ENCODE measurements at places on chromosomes 3 and 15. TPM values are rescaled to one million over a fixed set of nuclear protein-coding genes. Genes with fewer than 3 reads are reported as not detected.

GRCh38 chr3:134466331-134466730, 19.5 kb downstream of the ANAPC13 start:
- no peaks in the 10 kb centered on the region for H3K36me3 ChIP-seq
- DNase-seq: no peak
- peak overlapping the region; percentile 96 for H3K27ac ChIP-seq
- no peak overlapping the region for H3K4me3 ChIP-seq
- no peaks in the 10 kb centered on the region for H3K27me3 ChIP-seq

DNA sequence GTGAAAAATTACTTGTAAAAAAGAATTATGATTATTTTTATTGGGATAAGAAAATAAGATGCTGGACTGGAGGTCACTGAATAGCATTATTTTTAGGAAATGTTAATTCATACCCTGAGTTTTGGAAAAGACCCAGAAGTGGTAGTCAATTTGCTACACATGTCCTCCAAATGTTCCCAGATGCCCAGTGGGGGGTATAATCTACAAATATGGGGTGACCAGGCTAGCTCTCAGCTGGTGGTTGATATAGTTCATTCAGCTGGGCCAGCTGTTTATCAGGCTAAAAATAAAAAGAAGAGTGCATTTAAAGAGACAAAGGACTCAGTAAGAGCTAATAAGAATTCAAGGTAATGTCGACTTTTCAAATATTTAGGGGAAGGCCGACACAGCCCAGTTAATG, 402.0 kb upstream of the GOLIM4 start:
- H3K36me3 ChIP-seq: no peaks in the 10 kb centered on the region
- no peak overlapping the region for H3K27ac ChIP-seq
- no peaks in the 10 kb centered on the region for H3K4me1 ChIP-seq
- H3K27me3 ChIP-seq: no peaks in the 10 kb centered on the region
- H3K4me3 ChIP-seq: no peak overlapping the region
- DNase-seq: no peak

ATP13A4 gene
- total RNA-seq: not detected

GOLGA8J gene
- 0.29 TPM for total RNA-seq

- H3K27ac ChIP-seq: no peak overlapping the region
- no peak for DNase-seq
- H3K27me3 ChIP-seq: peaks cover 16% of the 10 kb centered on the region
- H3K4me3 ChIP-seq: no peak overlapping the region
- peaks cover 3% of the 10 kb centered on the region for H3K4me1 ChIP-seq
Measured at GRCh38 chr3:39021465-39022285, 30.1 kb downstream of the SCN11A start.

DNA sequence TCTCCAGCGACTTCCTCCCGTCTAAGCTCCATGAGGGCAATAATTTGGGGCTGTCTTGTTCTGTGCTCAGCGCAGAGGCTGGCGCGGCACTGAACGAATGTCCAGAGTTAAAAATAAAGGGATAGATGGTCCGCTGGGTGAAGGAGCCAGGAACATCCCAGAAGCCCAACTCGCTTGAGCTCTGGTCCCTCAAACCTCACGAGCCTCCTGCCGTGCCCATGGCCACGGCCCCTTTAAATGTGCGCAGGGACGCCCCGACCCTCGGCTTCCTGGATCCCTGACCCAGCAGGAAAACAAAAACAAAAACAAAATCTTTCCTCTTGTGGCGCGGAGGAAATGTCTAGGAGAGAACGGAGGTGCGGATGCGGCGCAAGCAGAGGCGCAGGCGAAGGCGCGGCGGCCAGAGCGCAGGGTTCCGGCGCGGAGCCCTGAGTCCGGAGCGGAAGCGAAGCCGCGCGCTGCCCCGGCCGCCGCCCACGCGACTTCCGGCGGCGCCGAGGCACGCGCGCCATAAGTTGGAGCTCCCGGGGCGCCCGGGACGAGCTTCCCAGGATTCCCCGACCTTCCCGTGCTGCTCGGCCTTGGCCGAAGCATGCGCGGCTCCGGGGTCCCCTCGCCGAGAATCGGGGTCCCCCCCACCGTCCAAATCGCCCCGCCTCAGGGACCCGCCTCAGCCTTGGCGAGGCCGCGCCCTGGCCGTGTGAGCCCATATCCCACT, 52.9 kb upstream of the WNT7A start:
- H3K36me3 ChIP-seq: no peaks in the 10 kb centered on the region
- H3K27me3 ChIP-seq: no peaks in the 10 kb centered on the region
- H3K4me1 ChIP-seq: no peaks in the 10 kb centered on the region

DNA sequence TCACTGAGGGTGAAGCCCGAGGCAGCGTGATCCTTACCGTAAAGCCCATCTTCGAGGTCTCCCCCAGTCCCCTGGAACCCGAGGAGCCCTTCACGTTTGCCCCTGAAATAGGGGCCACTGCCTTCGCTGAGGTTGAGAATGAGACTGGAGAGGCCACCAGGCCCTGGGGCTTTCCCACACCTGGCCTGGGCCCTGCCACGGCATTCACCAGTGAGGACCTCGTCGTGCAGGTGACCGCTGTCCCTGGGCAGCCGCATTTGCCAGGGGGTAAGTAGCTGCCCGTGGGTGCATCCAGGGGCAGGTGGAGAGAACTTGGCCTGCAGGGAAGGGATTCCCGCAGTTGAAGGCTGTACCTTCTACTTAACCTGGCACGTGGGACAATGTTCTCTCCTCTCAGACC, 42.4 kb downstream of the ACAN start:
- peaks cover 5% of the 10 kb centered on the region for H3K27me3 ChIP-seq
- H3K36me3 ChIP-seq: no peaks in the 10 kb centered on the region
- no peak for DNase-seq
- H3K27ac ChIP-seq: no peak overlapping the region

- H3K4me3 ChIP-seq: no peak overlapping the region
- no peaks in the 10 kb centered on the region for H3K36me3 ChIP-seq
- H3K27ac ChIP-seq: no peak overlapping the region
- no peaks in the 10 kb centered on the region for H3K4me1 ChIP-seq
- no peak for DNase-seq
Measured at GRCh38 chr3:163538387-163538786, 1539.9 kb downstream of the SI start.

- no peak overlapping the region for H3K27ac ChIP-seq
- no peak for DNase-seq
- H3K4me3 ChIP-seq: no peak overlapping the region
Measured at GRCh38 chr15:74275957-74276356, 39.8 kb downstream of the CCDC33 start.

GRCh38 chr15:53979051-53979788, 979 bp downstream of the UNC13C start:
- no peak overlapping the region for H3K4me3 ChIP-seq
- H3K27me3 ChIP-seq: no peaks in the 10 kb centered on the region
- no peaks in the 10 kb centered on the region for H3K4me1 ChIP-seq
- H3K36me3 ChIP-seq: no peaks in the 10 kb centered on the region

GRCh38 chr3:57805266-57805665, 49.2 kb downstream of the SLMAP start:
- no peak overlapping the region for H3K27ac ChIP-seq
- no peak for DNase-seq
- no peaks in the 10 kb centered on the region for H3K27me3 ChIP-seq
- H3K4me3 ChIP-seq: no peak overlapping the region
- H3K36me3 ChIP-seq: no peaks in the 10 kb centered on the region
- peaks cover 19% of the 10 kb centered on the region for H3K4me1 ChIP-seq

GRCh38 chr3:197365586-197365985, 67.2 kb upstream of the DLG1 start:
- H3K4me1 ChIP-seq: peaks cover 38% of the 10 kb centered on the region
- no peak overlapping the region for H3K4me3 ChIP-seq
- no peaks in the 10 kb centered on the region for H3K36me3 ChIP-seq

DNA sequence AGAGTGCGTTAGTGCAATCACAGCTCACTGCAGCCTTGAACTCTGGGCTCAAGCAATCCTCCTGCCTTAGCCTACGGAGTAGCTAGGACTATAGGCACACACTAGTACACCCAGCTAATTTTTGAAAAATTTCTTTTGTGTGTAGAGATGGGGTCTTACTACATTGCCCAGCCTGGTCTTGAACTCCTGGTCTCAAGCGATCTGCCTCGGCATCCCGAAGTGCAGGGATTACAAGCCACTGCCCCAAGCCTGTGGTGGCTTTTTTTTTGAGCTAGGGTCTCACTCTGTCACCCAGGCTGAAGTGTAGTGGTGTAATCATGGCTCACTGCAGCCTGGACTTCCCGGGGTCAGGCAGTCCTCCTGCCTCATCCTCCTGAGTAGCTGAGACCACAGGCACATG, 17.1 kb downstream of the PCCB start:
- no peaks in the 10 kb centered on the region for H3K27me3 ChIP-seq
- H3K4me3 ChIP-seq: no peak overlapping the region
- DNase-seq: no peak
- H3K36me3 ChIP-seq: no peaks in the 10 kb centered on the region
- H3K27ac ChIP-seq: no peak overlapping the region

- no peak overlapping the region for H3K4me3 ChIP-seq
- no peak overlapping the region for H3K27ac ChIP-seq
- H3K27me3 ChIP-seq: no peaks in the 10 kb centered on the region
- no peaks in the 10 kb centered on the region for H3K36me3 ChIP-seq
- peak; percentile 75 for DNase-seq
Measured at GRCh38 chr3:42527368-42527917, 25.0 kb downstream of the VIPR1 start.

- peaks cover 3% of the 10 kb centered on the region for H3K27me3 ChIP-seq
- no peaks in the 10 kb centered on the region for H3K4me1 ChIP-seq
- no peak for DNase-seq
- no peak overlapping the region for H3K27ac ChIP-seq
- H3K4me3 ChIP-seq: no peak overlapping the region
Measured at GRCh38 chr3:113607219-113607596, 74.9 kb downstream of the SIDT1 start.

- no peaks in the 10 kb centered on the region for H3K27me3 ChIP-seq
- H3K27ac ChIP-seq: no peak overlapping the region
- H3K4me3 ChIP-seq: no peak overlapping the region
- no peaks in the 10 kb centered on the region for H3K4me1 ChIP-seq
- H3K36me3 ChIP-seq: no peaks in the 10 kb centered on the region
Measured at GRCh38 chr3:2931265-2931664, 178.9 kb downstream of the IL5RA start.

- peaks cover 26% of the 10 kb centered on the region for H3K36me3 ChIP-seq
- H3K27ac ChIP-seq: no peak overlapping the region
- H3K4me1 ChIP-seq: peaks cover 3% of the 10 kb centered on the region
- H3K4me3 ChIP-seq: no peak overlapping the region
- no peaks in the 10 kb centered on the region for H3K27me3 ChIP-seq
- DNase-seq: no peak
Measured at GRCh38 chr3:113717818-113718217, 21.4 kb upstream of the USF3 start.

RNU6-1 gene
- not detected for total RNA-seq

LIPC gene
- 2.7 TPM for total RNA-seq

CIDEC gene
- total RNA-seq: not detected

- H3K36me3 ChIP-seq: no peaks in the 10 kb centered on the region
- H3K27me3 ChIP-seq: no peaks in the 10 kb centered on the region
Measured at GRCh38 chr3:169405076-169405475, 258.4 kb downstream of the MECOM start.

INSYN1 gene
- 4.7 TPM for total RNA-seq

DNA sequence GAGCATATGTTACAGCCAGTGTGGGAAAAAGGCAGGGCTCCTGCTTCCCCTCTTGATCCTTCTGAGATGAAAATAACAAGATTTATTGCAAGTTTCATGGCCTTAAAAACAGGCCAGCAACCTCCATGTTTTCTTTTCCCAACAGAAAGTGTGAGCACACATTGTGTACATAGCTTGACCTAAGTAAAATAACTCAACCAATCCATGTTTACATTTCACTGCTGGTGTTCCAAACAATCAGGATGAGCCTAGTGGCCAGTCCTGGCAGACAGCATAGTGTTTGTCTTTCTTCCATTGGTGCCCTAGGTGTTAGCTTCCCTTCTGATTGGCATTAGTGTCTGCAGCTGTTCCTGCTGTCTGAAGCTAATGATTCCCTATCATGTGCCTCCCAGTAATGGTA, 847.7 kb downstream of the EPHA3 start:
- H3K27ac ChIP-seq: no peak overlapping the region
- no peak for DNase-seq

GPR171 gene
- total RNA-seq: not detected

DNA sequence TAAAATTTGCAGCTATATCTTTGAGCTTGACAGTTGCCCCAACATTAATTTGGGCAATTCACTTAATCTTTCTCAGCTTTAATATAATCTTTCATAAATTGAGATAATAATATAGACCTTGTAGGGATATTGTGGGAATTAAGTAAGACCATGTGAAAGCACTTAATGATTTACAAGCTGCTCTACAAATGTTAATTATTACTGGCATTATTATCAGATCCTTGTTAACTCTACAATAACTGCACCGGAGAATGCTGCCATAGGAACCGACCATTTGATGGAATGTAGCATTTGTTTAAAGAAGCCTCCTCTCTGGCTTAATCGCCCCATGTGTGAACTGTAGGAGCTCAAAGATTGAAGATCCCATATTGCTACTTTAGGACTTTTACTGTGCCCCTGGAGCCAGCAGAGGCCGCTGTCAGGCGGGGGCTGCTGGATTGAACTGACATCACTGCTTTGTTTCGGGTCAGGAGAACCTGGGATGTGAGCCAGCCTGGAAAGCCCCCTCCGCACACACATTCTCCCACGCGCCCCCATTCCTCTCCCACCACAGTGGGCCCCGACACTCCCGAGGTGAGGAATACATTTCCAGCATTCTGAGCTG, 154.2 kb upstream of the TNIK start:
- H3K27ac ChIP-seq: no peak overlapping the region
- no peaks in the 10 kb centered on the region for H3K27me3 ChIP-seq
- H3K36me3 ChIP-seq: no peaks in the 10 kb centered on the region

DNA sequence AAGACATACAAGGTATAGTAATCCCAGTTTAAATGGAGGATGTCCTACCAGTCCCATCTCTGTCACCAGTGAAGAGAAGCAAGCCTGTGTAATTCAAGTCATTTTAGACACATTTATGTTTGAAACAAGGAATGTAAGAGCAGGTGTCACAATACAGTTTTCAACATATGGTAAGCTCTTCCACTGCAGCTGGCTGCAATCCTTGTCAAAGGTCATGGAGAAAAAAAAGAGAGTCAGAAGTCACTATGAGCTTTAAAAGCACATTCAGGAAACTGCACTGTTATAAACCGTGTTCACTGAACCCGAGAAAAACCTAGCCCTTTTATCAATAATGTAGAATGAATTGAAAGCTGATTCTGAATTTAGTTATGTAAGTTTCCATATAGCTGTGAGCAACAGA, 206.4 kb downstream of the NAALADL2 start:
- no peak overlapping the region for H3K4me3 ChIP-seq
- H3K27ac ChIP-seq: no peak overlapping the region
- H3K4me1 ChIP-seq: no peaks in the 10 kb centered on the region

- no peak for DNase-seq
- peaks cover 7% of the 10 kb centered on the region for H3K4me1 ChIP-seq
- H3K36me3 ChIP-seq: no peaks in the 10 kb centered on the region
- H3K4me3 ChIP-seq: no peak overlapping the region
Measured at GRCh38 chr3:159185443-159186050, 383.7 kb downstream of the MFSD1 start.

- H3K4me1 ChIP-seq: peaks cover 10% of the 10 kb centered on the region
- H3K36me3 ChIP-seq: peaks cover 37% of the 10 kb centered on the region
- no peak overlapping the region for H3K27ac ChIP-seq
Measured at GRCh38 chr15:98951493-98952320, 55.9 kb downstream of the PGPEP1L start.

RASL12 gene
- 0.36 TPM for total RNA-seq

CLDN18 gene
- total RNA-seq: not detected

- H3K27ac ChIP-seq: peak overlapping the region; percentile 88
- H3K36me3 ChIP-seq: peaks cover 25% of the 10 kb centered on the region
- H3K4me3 ChIP-seq: no peak overlapping the region
- peaks cover 44% of the 10 kb centered on the region for H3K4me1 ChIP-seq
- DNase-seq: no peak
Measured at GRCh38 chr15:81311752-81312464, 12.0 kb downstream of the STARD5 start.
